ENCODE measurements at places on chromosomes 12 and 14.

GRCh38 chr14:35687335-35687939, 121.7 kb downstream of the RALGAPA1 start:
- DNase-seq: no peak

DNA sequence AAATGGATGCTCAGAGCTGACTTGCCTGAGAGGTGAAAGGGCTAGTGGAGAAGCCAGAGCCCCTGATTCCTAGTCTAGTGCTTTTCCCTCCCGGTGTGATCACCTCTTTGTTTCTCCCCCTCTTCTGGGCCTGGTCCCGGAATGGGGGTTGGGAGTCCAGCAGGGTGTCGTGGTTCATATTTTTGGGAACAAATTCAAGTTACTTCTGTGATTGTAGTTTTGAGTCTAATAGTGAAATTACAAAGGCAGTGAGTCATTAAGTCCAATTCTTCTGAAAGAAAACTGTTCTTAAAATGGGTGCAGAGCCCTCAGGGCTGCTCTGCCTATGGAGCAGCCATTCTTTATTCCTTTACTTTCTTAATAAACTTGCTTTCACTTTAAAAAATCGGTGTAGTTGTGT, 7.6 kb downstream of the SUSD6 start:
- no peak for DNase-seq

GRCh38 chr12:46926526-46926925, 100.7 kb upstream of the SLC38A4 start:
- DNase-seq: no peak

DNA sequence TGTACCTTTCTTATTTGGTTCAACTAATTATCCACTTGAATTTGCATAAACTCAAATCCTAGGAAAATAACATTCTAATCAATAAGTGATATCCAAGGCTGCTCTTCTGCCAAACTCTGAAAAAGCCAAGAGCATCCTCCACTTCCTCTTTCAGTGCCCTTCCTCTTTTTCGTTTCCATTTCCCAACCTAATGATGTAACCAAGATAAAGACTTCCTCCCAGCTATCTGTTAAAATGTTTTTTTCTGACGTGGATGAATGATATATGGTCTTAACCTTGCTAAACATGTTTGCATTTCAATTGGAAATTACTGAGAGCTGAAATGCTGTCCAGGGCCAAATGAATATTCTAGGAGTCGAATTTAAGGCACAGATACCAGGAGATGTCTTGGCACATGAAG, 459.5 kb upstream of the PDE3A start:
- no peak for DNase-seq

DNA sequence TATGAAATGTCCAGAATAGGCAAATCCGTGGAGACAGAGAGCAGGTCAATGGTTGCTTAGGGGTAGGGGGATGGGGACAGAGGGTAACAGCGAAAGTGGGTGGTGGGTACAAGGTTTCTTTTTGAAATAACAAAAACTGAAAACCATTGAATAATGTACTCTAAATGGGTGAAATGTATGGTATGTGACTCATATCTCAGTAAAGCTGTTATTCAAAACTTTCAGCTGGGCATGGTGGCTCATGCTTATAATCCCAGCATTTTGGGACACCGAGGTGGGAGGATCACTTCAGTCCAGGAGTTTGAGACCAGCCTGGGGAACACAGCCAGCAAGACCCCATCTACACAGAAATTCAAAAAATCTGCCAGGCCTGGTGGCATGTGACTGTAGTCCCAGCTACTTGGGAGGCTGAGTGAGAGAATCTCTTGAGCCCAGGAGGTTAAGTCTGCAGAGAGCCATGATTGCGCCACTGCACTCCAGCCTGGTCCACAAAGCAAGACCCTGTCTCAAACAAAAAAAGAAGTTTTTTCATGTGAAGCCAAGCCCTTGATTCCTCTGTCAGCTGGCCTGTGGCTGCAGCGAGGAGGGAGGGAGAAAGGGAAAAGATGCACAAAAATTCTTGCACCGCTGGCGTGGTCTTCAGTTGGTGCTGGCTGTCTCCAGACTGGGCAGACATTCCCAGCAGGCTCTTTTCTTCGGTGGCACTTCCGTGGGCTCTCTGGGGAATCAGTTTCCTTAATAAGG, 248.2 kb downstream of the SLC41A2 start:
- DNase-seq: no peak

DNA sequence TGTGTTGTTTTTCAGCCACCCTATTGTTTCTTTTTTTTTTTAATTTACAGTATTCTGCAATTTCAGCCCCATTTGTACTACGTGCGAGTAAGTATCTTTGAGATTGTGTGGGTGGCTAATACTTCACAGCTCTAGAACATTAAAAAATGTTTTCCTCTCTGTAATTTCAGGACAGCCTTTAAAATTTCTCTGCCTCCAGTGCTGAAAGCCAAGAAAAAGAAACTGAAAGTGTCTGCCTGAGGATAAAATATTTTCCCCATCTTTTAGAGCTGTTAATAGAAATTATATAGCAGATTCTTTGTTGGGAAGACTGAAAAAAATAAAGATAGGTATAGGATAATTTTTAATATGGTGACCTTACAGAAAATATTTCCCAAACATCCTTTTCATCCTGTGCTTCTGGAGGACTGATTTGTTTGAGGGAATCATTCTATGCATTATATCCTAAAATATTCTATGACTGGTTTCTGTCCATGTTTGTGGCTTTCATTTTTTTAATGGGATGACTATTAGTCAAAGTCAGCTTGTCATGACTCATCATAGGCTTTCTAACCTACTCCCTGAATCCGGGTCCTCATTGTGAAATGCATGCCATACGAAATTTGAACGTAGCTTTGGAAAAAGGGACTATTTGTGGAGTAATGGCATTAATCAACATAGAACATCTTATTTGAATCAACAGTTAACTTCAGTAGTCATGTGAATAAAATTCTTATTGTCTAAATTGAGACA, 10.8 kb upstream of the TCTN2 start:
- no peak for DNase-seq

DNA sequence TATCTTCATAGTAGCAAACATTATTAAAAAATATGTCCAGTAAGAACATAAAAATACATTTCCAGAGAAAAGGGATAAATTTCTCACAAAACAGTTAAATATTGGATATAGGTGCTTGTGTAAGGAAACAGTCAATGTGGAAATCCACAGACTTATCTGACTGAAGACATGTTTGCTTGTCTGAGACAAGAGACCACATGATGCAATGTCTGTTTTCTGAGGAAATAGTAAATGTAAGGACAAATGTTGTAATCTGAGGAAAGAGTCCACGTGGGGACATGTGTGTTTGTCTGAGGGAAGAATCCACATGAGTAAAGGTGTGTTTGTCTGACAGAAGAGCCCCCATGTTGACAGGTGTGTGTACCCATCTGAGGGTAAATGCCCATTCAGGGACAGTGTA, 1093.2 kb downstream of the TMEM121 start:
- DNase-seq: no peak

GRCh38 chr14:32998433-32998832, 59.8 kb downstream of the NPAS3 start:
- no peak for DNase-seq

DNA sequence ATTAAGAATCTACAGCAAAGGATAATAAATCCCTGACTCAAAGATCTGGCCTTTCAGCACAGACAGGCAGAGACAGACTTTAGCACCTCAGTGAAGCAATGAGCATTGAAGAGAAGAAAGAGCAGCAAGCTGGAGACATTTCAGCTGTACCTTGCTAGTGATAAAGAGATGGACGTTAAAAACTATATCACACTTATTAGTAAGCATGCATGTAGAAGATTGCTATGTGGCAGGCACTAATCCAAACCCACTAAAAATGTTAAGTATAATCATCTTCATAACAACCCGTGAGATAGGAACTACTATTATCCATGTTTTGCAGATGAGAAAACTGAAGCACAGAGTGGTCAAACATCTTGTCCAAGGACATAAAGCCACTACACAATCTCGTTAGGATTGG, 1538.3 kb upstream of the FLRT2 start:
- no peak for DNase-seq

GRCh38 chr14:55201219-55202101, 10.1 kb upstream of the DLGAP5 start:
- no peak for DNase-seq

DNA sequence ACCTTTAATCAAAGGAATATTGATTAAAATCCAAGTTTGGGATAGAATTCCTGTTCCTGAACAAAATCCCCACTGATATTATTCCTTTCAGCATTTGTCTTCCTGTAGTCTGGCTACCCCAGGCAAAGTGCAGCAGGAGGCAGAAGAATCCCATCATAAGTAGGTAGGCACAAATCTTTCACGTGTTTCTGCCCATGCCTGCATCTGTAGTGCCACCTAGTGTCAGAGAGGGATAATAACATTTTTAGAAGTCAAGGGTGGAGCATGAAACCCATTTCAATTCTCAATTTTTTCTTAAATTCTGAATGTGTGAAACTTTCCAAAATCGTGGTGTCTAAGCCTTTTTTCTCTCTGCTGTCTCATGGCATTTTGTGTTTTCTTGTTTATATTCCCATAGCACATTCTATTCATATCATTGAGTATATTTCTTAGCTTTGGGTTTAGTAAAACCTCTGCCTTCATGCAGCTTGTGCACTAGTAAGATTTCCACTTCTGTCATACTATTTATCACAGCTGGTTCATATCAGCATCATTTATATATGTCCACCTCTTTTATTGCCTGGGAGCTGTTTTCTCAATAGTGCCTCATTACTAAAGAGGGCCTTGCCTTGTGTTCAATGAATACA, 47.8 kb upstream of the RERG start:
- DNase-seq: peak; percentile 24

DNA sequence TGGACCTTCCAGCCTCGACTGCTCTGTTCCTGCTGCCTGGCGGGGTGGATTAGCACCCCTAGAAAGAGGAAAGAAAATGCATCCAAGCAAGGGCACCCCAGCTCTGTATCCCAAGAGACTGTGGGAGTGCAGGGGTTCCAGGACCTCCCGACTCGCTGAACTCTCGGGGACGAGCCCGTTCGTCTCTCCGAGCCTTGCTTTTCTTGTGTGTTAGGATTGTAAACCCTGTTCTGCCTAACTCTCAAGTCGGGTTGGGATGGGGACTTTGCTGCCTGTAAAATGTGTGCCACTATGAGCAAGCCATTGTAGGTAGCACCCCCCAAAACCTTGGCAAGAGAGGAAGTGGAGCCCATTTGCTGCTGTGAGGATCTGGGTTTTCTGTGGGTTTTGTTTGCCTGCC, 73.2 kb upstream of the VRK1 start:
- DNase-seq: no peak

- no peak for DNase-seq
Observed at GRCh38 chr12:69991690-69992288, 166.8 kb downstream of the MYRFL start.

GRCh38 chr12:1935700-1936378, 17.4 kb upstream of the CACNA2D4 start:
- DNase-seq: no peak
